T-helper 1 cell (primary cell): ENCODE measurements at places on chromosomes 4 and X.

DNA sequence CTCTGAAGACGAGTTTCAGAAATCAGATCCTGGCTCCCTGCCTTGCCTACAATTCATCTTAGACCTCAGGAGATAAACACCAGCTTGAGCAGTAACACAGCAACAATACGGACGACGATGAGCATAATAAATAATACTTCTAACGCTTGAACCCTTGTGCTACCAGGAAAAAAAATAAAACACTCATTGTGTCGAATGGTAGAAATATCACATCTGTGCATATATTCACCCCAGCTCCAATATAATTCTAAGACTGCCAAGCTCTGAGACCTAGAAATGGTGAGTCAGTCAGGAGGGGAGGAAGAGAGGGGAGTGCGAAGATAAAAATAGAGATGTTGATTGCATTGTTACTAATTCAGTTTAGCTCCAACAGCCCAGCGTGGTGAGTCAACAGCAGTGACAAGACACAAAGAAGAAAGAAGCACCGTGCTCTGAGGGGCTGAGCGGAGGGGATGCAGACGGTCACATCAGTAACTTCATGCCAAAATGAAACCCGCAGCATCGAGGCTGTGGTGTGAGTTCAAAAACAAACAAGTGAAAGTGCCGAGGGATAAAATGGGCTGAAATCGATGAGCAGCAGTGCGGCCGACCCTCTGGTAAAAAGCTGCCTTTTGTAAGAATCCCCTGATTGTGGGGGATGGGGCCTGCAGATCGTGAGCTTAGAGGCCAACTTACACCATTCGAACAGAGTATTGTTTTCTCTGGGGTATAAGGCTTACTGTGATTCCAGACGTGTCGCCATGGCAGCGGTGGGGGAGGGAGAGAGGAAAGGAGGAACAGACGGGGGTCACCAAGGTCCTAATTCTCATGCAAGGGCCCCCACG, 150.4 kb downstream of the MGST2 start:
- no peak for DNase-seq

- DNase-seq, result no peak
Measured at GRCh38 chrX:130896026-130896425, 7.0 kb downstream of the ENOX2 start.

GRCh38 chrX:72115380-72115779, 16.3 kb downstream of the RTL5 start:
- no peak for DNase-seq

DNA sequence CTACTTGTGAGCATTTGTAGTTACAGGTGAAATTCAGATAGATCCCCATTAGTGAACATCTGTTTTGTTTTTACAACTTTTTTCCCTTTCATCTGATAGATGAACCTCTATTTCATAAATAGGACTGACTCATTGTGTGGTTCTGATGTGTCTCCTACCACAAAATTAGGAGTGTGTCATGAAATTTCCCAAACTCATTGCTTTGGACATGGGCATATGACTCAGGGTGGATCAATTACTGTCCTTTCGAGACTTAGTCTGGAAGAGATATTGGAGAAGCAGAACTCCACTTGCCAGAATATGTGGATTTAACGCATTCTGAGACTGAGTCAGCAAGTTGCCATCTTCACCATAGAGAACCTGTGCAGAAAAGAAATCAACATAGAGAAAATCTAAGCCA, 53.5 kb upstream of the PCDH10 start:
- no peak for DNase-seq

GRCh38 chr4:186725469-186726425, 2.1 kb upstream of the FAT1 start:
- no peak for DNase-seq

DNA sequence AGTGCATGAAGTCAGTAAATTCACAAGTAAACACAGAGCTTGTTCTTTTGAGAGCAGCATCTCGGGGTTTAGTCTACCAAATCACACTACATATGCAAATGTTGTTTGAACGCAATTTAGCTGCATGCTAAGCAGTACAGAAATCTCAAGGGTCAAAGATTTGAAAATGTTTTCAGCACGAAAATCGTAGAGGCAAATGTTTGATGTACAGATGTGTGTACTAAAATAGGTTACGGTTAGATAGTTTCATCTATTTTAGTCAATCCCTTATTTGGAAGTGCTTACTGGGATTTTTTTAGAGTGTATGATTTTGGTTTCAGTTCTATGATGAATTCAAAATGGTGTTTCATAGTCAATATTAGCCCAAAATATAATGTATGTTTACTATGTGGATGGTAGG, 1928.2 kb upstream of the TENM3 start:
- no peak for DNase-seq

GRCh38 chrX:130772105-130772775, 130.8 kb downstream of the ENOX2 start:
- no peak for DNase-seq

DNA sequence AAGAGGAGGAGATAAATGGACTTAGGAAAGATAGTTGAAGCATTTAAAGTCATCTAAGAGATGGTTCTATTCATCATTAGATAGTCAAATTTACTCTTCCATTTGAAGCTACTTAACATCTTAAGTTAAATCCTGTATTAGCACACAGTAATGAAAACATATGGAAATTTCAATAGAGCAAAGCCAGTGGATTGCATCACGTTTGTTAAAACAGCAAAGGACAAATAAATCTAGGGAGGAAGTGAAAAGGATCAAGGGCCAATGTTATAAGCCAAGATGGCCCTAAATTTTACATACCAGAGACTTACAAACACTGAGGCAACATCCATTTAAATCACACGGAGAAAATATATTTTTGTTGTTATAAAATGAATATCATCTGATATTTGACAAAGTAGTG, 602.8 kb downstream of the INPP4B start:
- no peak for DNase-seq

- DNase-seq, result no peak
Measured at GRCh38 chrX:17597836-17598439, 139.4 kb upstream of the SCML1 start.

- DNase-seq, result no peak
Measured at GRCh38 chr4:107470173-107470572, 249.9 kb downstream of the PAPSS1 start.

GRCh38 chr4:183443655-183444213, 702 bp upstream of the CDKN2AIP start:
- no peak for DNase-seq

GRCh38 chr4:152255437-152255836, 280.5 kb downstream of the FBXW7 start:
- no peak for DNase-seq

DNA sequence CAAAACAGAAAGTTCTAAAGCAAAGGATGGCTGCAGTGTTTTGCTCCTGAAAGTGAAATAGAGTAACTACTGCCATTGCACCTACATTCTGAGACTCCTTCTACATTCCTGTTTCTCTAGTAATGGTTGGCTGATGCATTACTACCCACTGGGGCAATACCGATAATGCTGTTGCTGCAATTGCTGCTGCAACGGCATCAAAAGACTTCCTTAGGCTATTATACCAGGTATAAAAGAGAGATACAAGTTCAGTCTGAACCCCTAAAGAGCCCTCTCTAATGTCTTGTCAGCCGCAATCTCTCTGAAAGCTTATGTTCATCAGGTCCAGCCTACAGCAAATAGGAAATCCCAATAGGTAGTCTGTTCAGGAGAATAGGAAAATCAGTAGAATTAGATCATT, 338.4 kb downstream of the PABPC4L start:
- no peak for DNase-seq

GRCh38 chr4:127006446-127006877, 626.3 kb upstream of the INTU start:
- DNase-seq, result no peak
